ENCODE measurements at places on chromosomes 7 and 10. TPM values are rescaled to one million over a fixed set of nuclear protein-coding genes. Genes with fewer than 3 reads are reported as not detected.

DNA sequence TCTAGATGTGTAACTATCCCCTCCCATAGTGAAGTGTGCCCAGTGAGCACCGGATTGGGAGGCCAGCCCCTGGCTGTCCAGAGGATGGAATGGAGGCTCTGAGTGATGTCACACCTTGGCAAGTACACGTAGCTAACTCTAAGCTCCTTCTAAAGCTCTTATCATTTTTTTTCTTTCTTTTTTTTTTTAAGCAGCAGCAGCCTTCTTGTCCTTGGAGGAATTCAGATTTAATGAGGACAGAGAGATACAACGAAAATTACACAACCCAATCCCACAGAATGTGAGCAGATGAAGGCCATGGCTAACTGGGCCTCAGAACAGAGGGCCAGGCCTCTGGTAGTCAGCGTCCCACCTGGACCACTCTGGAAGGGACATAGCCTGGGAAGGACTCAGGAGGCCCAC is 11.3 kb downstream of the TNS3 start:
- no peak overlapping the region for H3K4me3 ChIP-seq
- peak overlapping the region; percentile 60 for H3K27ac ChIP-seq
- H3K27me3 ChIP-seq = no peaks in the 10 kb centered on the region
- peaks cover 45% of the 10 kb centered on the region for H3K4me1 ChIP-seq

GRCh38 chr7:95693551-95694333 is 78.6 kb upstream of the DYNC1I1 start:
- no peak for DNase-seq
- H3K4me1 ChIP-seq = no peaks in the 10 kb centered on the region
- H3K4me3 ChIP-seq = no peak overlapping the region
- no peaks in the 10 kb centered on the region for H3K36me3 ChIP-seq
- no peaks in the 10 kb centered on the region for H3K27me3 ChIP-seq
- no peak overlapping the region for H3K27ac ChIP-seq

- H3K27me3 ChIP-seq = no peaks in the 10 kb centered on the region
- no peaks in the 10 kb centered on the region for H3K36me3 ChIP-seq
- H3K27ac ChIP-seq = no peak overlapping the region
- no peaks in the 10 kb centered on the region for H3K4me1 ChIP-seq
- no peak overlapping the region for H3K4me3 ChIP-seq
- DNase-seq = no peak
Observed at GRCh38 chr7:152937282-152937681, 177.7 kb downstream of the ACTR3B start.

DNA sequence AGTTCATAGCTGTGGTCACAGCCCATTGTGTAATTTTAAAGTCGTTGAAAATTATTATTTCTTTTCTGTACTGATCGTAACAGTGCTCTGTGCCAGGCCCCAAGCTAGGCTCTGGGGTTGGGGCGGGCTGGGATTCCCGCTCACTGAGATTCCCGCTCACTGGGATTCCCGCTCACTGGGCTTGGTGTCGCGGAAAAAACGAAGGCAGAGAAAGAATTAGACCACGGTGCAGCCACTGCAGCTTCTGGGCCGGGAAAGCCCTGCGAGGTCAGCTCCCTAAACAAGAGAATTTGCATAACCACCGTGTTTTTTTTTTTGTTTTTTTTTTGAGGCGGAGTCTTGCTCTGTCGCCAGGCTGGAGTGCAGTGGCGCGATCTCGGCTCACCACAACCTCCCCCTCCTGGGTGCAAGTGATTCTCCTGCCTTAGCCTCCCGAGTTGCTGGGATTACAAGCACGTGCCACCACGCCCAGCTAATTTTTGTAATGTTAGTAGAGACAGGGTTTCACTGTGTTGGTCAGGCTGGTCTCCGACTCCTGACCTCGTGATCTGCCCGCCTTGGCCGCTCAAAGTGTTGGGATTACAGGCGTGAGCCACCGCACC is 31.2 kb downstream of the FOXK1 start:
- DNase-seq = no peak
- H3K27me3 ChIP-seq = no peaks in the 10 kb centered on the region
- peaks cover 6% of the 10 kb centered on the region for H3K4me1 ChIP-seq
- no peaks in the 10 kb centered on the region for H3K36me3 ChIP-seq
- H3K27ac ChIP-seq = no peak overlapping the region
- H3K4me3 ChIP-seq = no peak overlapping the region

- no peak for DNase-seq
- H3K27ac ChIP-seq = no peak overlapping the region
- no peaks in the 10 kb centered on the region for H3K27me3 ChIP-seq
- no peaks in the 10 kb centered on the region for H3K36me3 ChIP-seq
- no peak overlapping the region for H3K4me3 ChIP-seq
Observed at GRCh38 chr7:74623135-74623534, 34.4 kb upstream of the GTF2I start.

- H3K27ac ChIP-seq = no peak overlapping the region
- H3K36me3 ChIP-seq = no peaks in the 10 kb centered on the region
- DNase-seq = no peak
Observed at GRCh38 chr10:70692043-70692603, 19.8 kb downstream of the ADAMTS14 start.

GRCh38 chr7:136517971-136518370 is 350.5 kb upstream of the CHRM2 start:
- no peak overlapping the region for H3K27ac ChIP-seq
- H3K4me1 ChIP-seq = no peaks in the 10 kb centered on the region
- H3K27me3 ChIP-seq = no peaks in the 10 kb centered on the region
- DNase-seq = no peak
- no peak overlapping the region for H3K4me3 ChIP-seq
- H3K36me3 ChIP-seq = no peaks in the 10 kb centered on the region

GRCh38 chr10:55979203-55979602 is 381.9 kb downstream of the ZWINT start:
- DNase-seq = no peak
- no peak overlapping the region for H3K27ac ChIP-seq
- no peaks in the 10 kb centered on the region for H3K27me3 ChIP-seq

GRCh38 chr7:1924258-1924817 is 254.3 kb downstream of the ELFN1 start:
- DNase-seq = no peak
- no peak overlapping the region for H3K27ac ChIP-seq
- no peaks in the 10 kb centered on the region for H3K27me3 ChIP-seq
- no peak overlapping the region for H3K4me3 ChIP-seq

DNA sequence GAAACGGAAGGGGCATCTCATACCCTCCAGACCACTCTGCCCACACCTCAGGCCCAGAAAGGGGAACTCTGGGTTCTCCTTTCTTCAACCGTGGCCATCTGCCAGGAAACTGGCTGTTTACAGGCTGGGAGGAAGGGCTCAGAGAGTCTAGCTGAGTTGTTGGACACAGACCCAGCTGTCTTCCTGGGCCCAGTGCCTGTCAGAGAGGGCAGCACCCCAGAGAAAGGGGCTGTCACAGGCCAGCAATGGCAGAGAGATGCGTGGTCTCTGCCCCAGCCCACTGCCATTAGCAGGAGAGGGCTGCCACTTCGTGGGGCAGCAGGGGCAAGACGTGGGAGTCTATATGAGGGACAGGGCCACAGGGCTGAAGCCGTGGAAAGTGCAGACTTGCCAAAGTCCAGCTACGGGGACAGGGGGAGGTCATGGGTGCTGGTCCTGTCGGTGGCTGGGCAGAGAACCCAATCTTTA is 11.0 kb downstream of the GRID1 start:
- no peak overlapping the region for H3K4me3 ChIP-seq
- no peaks in the 10 kb centered on the region for H3K4me1 ChIP-seq
- no peaks in the 10 kb centered on the region for H3K27me3 ChIP-seq

DNA sequence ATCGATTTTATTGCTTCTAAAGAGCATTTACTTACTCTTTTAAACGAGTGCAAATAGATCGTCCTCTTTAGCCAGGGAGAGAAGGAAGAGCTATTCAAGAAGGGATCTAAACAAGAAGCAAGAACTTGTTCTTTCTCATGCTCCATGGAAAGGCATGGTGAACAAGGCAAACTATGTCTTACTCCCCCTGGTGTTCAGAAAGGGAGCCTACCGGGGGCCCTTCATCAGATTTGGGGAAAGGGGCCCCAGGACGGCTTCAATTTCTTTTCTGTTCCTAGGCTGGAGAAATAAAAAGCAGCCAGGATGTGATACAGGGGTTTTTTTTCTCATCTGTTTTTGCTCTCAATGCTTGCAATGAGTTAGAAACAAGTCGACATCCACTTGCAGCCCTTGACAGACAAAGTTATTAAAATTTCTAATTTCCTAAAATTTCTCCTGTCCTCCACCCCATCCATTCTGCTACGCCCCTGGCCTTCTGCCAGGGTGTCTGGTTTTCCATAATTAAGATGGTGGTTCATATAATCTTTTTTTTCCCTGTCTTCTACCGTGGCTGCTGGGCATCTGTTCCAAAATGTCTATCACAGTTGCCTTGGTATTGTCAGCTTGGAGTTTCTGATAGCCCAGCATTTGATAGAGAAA is 214.4 kb downstream of the CREB5 start:
- DNase-seq = no peak
- no peaks in the 10 kb centered on the region for H3K27me3 ChIP-seq
- no peak overlapping the region for H3K27ac ChIP-seq
- peaks cover 4% of the 10 kb centered on the region for H3K4me1 ChIP-seq
- H3K4me3 ChIP-seq = no peak overlapping the region
- H3K36me3 ChIP-seq = no peaks in the 10 kb centered on the region

- H3K4me3 ChIP-seq = peak within 1 kb of the TSS; percentile 41
- H3K36me3 ChIP-seq = no peaks in the 10 kb centered on the region
- H3K4me1 ChIP-seq = no peaks in the 10 kb centered on the region
- DNase-seq = no peak
Observed at GRCh38 chr7:50092579-50093491, at the start of gene ZPBP. Gene ZPBP (minus strand): TSS chr7:50093246. CDS start chr7:50093194, 52 bp downstream.

DNA sequence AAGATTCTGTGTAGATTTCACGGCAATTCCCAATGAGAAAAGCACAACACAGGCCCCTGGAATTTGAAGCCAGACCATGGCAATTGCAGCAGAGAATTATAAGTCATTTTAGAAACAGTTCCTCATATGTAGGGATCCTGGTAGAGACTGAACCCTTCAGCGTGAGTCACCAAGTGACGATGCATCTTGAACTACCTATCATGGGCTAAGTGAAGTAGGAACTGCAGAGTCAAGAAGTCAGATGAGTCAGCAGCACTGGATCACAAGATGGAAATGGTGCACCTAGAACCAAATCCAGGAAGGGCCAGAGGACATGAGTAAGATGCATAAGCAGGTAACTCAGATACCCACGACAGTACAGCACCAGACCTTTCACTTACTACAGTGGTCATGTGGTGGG is 140.0 kb upstream of the TPK1 start:
- no peaks in the 10 kb centered on the region for H3K27me3 ChIP-seq
- no peak for DNase-seq
- H3K4me3 ChIP-seq = no peak overlapping the region

DNA sequence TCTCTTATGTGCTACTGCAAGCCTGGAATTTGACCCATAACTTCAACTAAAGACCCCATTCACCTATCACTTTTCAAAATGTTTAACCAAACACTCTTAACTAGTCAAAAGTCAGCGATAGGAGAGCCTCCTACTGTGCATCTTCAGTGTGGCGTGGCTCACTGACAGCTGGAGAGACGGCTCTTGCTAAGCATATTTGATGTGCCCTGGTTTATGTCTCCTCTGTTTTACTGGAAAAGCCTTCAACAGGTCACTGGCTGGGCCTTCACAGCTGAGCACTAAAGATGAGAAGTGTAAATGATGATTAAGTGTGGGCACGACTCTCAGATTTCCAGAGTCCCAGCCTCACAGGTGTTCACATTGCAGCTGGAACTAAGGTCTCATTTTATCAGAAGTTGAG is 472.1 kb downstream of the SEMA3D start:
- H3K4me1 ChIP-seq = no peaks in the 10 kb centered on the region
- DNase-seq = no peak
- no peaks in the 10 kb centered on the region for H3K27me3 ChIP-seq
- H3K27ac ChIP-seq = no peak overlapping the region
- no peaks in the 10 kb centered on the region for H3K36me3 ChIP-seq

DNA sequence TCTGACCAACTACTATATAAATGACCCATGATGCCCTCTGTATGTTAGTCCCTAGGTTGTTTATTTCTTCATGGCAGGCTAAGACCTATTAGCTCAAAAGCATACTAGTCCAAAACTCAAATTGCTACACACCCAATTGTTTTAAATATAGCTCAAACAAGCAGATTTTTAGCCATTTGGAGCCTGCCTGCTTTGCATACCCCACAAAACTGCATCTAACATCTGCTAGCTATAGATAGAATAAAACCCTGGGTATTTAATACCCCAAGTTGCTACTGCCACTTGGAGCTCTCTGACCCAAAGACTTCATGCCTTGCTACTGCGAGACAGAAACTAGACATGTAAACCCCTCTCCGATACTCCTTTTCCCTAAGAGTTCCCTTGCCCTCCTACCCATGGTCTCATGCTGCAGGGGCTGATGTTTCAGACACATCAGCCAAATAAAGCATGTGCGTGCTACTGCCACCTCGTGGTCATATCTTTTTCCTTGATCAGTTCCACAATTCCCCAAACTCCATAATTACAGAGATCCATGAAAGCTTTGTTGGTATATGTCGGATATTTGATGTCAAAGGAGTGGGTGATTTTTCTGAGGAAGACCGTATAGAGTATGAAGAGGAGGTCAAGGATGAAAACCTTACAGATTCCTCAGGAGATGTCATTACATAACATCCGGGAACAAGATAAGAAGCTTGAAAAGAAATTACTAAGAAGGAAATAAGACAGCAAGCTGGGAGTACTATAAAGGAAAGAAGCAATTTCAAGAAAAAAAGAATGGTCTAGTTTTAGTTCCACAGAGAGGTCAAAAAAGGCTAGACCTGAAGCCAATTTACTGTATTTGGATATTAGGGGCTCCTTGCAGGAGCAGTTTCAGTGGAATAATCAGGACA is 386.6 kb downstream of the SH2D4B start:
- no peak for DNase-seq
- H3K4me1 ChIP-seq = no peaks in the 10 kb centered on the region
- no peak overlapping the region for H3K27ac ChIP-seq
- H3K4me3 ChIP-seq = no peak overlapping the region

GRCh38 chr10:12801214-12802087 is 200.1 kb downstream of the CCDC3 start:
- no peaks in the 10 kb centered on the region for H3K27me3 ChIP-seq
- H3K27ac ChIP-seq = no peak overlapping the region
- H3K4me3 ChIP-seq = no peak overlapping the region
- H3K4me1 ChIP-seq = no peaks in the 10 kb centered on the region
- no peaks in the 10 kb centered on the region for H3K36me3 ChIP-seq
- no peak for DNase-seq

TMEM176A gene
- polyA plus RNA-seq = 143 TPM

PNLIPRP3 gene
- not detected for polyA plus RNA-seq

FANK1 gene
- 5.3 TPM for polyA plus RNA-seq

DPYSL4 gene
- 5.4 TPM for polyA plus RNA-seq

ZNF365 gene
- 0.80 TPM for polyA plus RNA-seq

ZNF25 gene
- polyA plus RNA-seq = 14.3 TPM

EPO gene
- 0.05 TPM for polyA plus RNA-seq

CTAGE8 gene
- not detected for polyA plus RNA-seq

CHN2 gene
- polyA plus RNA-seq = 22.3 TPM

MRPS24 gene
- 104 TPM for polyA plus RNA-seq

HUS1 gene
- 21.4 TPM for polyA plus RNA-seq
